ENCODE measurements at places on chromosomes 6 and 20.

DNA sequence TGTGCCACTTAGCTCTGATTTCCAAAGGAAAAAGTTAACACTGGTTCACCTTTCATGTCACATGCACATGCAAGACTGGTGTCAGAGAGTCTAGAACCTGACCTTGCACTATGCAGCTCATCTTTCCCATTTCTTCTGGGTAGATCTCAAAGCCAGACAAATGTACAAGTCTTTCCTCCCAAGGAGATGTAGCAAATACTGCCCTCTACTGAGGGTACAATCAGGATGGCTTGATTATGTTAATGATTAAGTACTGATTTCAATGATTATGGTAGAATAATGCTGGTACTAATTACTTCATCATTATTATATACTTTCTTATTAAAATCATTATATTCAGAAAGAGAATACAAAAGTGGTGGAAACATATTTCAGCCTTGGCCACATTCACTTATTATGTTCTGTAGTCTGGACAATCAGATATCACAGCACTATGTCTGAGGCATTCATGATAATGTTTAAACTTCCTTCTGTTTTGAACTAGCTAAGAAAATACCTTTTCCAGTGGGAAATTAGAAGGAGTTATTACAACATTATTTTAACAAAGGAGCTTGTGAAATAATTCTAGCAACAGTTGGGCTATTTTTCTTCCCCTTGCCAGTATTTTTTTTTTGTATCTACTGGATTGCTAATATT, 68.5 kb upstream of the FOXO3 start:
- DNase-seq = no peak

DNA sequence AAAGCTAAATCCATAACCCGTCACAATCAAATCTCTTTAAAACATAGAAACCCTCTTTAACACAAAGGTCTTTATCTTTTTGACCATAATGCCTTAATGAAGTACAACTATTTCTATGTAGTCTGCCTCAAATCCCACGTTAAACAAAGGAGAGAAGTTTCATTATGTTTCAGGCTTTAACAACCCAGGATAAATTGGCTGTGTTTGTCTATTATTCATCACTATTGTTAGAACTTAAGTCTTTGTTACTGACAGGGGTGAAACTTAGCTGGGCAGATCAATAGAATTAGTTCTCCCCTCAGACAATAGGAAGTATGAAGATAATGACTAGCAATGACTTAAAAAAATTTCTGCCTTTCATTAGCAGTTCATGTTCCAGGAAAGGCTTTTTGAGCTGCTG, 10.1 kb upstream of the METTL24 start:
- DNase-seq = no peak

GRCh38 chr6:33206027-33206863, 1.8 kb downstream of the HSD17B8 start:
- DNase-seq = peak; percentile 43

GRCh38 chr20:52954849-52955248, 17.3 kb upstream of the TSHZ2 start:
- no peak for DNase-seq

DNA sequence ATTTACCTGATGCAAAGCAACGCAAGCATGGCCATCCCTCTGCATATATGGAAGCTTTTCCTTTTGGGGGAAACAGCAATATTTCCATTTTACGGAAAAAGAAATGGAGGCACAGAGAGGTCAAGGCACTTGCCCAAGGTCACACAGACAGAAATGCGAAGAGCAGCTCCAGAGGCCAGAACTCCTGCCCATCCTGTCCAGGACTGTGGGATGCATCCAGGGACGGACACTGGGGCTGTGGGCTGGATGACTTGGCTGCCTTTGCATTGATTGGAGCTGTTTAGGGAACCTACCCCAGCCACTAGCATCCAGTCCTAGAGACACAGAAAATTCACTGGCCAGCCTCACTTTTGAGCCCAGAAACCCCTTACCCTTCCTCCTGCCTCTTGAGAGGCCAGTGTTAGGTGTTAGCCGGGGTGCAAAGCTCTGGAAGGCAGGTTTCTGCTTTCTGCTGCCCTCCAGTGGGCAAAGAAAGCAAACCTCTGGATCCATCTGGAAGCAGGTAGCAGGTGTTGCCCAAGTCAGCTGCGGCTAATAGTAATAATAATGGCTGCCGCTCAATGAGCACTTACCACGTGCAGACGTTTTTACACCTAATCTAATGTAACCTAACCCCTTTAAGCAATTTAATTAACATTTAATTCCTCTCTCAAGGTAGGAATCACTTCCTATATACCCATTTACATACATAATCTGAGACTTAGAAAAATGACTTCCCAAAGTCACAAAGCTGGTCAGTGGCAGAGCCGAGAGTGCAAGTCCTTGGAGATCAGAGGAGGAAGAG, 31.7 kb upstream of the CCN5 start:
- no peak for DNase-seq

DNA sequence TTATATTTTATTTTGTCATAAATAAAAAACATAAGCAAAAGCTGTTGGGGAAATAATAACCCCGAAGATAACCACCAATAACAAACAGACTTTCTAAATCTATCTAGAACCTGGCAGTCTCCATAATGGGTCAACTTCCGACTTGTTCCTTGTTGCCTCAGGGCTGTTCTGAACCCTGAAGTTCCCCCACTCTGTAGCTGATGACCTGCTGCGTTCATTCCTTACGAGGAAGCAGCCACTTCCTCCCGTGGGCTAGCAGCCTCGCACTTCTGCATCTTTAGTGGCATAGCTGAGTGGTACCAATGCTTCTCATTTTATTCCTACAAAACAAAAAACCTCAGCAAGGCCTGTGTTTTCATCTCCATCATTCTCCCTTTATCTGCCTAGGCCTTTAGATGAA, 103.0 kb downstream of the PLEKHG1 start:
- DNase-seq = no peak

DNA sequence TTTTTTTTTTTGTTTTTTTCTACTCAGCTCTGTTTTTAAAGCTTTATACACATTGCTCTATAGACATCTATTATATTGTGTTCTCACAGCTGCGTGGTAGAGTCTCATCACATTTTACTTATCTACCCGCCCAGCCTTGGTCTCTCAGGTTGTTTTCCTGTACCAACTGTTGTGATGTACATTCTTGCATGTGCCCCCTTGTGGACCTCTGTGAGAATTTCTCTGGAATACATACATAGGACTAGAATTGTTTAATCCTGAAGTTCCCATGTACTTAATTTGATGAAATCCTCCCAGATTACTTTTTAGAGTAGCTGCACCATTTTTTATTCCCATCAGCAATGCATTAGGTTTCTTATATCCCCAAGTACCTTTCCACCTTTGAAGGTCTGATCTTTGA, 40.4 kb upstream of the TINAG start:
- DNase-seq = no peak

GRCh38 chr6:44458551-44458950, 71.0 kb downstream of the CDC5L start:
- no peak for DNase-seq

DNA sequence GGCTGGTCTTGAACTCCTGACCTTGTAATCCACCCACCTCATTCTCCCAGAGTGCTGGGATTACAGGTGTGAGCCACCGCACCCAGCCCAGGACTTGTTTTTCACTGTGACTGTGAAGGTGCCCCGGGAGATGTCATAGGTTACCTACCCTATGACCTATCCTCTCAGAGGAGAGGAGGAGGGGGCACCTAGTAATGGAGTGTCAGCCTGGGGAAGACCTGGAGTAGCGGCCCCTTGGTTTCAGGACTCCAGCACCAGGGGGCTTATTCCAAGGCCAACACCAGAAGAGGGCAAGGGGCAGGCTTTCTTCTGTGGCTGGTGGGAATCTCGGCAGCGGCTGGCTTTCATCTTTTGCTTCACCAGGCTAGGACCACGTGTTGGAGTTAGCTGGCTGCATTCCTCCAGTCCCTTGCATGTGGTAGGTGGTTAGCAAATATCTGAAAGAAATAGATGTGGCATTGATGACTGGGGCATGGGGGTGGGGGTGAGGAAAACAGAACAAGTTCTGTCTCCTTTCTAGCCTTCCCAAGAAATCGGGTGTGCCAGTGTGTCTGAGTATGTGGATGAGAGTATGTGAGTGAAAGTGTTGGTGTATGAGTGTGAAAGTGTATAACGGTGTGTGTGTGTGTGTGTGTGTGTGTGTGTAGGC, 7.9 kb upstream of the ITPR3 start:
- no peak for DNase-seq

GRCh38 chr6:90385759-90386313, 89.2 kb upstream of the BACH2 start:
- DNase-seq = no peak

DNA sequence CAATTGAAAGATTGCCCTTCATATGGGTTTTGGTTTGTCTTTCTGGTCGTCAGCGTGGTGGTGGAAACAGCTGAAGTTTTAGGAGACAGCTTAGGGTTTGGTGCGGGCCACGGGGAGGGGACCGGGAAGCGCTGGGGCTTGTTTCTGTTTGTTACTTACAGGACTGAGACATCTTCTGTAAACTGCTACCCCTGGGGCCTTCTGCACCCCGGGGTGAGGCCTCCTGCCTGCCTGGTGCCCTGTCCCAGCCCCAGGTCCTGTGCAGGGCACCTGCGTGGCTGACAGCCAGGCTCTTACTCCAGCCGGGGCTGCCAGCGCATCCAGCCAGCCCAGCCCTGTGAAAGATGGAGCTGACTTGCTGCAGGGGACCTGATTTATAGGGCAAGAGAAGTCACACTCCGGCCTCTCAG, 22.8 kb downstream of the NPEPL1 start:
- DNase-seq = peak; percentile 37

GRCh38 chr6:30397697-30398096, 52.7 kb downstream of the RPP21 start:
- no peak for DNase-seq

GRCh38 chr6:157203312-157203744, 120.0 kb downstream of the TMEM242 start:
- no peak for DNase-seq

DNA sequence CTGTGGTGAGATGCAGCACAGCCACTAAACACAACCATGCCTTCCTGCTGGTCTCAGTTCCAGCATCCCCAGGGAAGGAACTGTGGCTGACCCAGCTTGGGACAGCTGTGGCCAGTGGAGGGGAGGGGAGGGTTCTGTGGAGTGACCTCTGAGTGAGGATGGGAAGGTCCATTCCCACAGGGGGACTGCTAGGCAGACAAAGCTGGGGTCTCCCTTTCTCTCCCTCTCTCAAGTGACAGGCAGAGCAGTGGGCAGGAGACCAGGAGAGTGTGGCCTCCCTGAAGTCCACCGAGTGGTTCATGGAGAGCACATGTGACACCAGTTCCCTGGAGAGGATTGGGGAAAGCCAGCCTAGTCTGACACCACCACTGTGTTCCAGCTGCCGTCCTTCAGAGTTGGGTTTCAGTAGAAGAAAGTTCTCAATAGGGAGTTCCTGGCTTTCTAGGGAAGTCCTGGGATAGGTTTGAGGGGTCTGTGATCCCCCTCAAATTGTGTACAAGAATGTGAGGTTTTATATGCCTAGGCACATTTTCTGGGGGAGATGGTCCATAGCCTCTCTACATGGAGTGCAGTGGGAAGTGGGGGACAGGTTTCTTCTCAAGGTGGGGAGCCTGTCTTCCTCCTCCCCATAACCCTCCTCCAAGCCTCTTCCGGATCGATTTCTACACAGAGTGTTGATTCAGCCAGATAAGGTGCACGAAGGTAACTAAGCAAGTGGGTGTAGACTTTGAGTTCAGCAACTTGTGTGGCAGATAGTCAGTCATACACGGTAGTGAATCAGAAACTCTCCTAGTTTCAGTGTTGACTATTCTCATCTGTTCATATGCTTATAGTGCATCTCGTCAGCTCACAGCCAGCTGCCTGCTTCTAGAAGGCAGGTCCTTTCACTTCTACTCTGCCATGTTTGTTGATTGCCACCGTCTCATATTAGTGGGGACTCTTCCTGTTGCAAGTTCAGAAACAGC, 18.9 kb downstream of the MANBAL start:
- no peak for DNase-seq

- no peak for DNase-seq
Observed at GRCh38 chr6:22082218-22082617, 214.6 kb downstream of the PRL start.

DNA sequence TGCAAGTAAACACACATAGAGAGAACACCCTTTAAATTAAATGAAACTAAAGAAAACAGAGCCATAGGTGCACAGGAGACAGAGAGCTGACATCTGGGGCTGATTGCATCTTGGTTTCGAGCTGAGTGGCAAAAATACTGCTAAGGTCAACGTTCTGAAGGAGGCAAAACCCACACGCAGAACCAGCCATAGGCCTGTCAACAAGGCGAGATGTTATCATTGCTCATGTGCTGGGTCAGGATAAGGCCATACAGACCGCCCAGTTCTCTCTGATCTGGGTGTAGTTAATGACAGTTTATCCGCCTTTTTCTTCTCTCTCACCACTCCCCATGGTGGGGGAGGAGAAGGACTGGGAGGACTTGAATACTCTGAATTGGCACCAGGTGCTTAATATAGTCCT, 4.5 kb upstream of the FAM110A start:
- DNase-seq = no peak

DNA sequence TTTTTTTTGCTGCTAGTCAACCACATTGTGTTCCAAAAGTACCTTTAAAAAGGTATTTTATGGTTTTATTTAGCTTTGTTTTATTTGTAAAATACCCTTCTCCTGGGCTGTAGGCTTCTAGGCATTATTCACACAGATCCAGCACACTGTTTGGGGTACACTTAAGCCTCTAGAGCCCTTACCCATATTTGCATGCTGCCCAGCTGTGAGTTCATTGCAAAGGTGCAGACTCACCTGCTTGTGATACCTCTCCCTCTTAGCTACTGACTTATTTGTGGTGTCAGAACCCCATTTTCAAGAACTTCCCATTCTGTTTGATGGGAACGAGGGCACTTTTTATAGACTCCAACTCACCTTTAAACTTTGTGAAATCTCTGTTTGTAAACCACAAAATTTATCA, 69.8 kb downstream of the RIN2 start:
- no peak for DNase-seq

- no peak for DNase-seq
Observed at GRCh38 chr6:89364586-89364985, 12.1 kb upstream of the UBE2J1 start.

DNA sequence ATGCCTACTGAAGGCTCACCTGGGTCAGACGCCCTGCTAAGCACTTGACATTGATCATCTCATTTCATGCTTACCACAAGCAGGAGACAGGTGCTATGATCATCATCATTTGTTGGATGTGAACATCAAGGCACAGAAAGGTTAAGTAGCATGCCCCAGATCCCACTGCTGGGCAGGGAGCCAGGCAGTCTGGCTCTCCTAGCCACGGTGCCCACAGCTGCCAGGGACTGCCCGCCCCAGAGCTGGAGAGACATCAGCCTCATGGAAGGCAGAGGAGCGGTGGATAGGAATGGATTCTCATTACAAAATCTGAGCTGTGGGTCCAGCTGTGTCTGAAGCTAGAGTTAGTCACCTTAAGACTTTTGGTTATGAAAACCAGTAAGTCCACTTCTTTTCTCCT, 3.6 kb downstream of the SULF2 start:
- no peak for DNase-seq

All from right forelimb (tissue), 1 donor.